MV-4-11 (cell line): ENCODE measurements at places on chromosomes 4 and X.

DNA sequence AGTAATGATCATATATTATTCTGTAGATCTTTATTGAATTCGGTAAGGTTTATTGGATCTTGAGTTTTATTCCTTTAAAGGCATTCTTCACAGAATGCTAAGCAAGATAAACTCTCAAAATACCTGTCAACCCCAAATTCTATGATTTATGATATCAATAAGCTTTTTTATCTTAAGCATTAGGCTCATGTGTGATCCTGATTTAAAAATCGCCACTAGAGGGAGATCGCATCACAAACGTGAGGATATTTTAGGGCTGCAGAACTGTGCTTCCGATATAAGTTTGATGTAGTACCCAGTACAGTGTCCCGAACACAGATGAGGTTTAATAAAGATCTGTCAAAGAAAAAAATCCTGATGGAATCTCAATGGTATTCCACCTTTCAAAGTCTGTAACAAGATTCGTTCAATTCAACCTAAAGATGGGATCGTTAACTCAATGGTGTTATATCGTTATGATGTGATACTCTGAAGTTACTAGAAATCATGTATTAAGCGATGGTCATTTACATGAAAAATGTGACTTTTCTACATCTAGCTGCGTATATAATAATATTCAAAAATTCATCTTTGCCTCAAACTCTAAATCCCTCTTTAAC is 169.0 kb downstream of the CORIN start:
- DNase-seq, result peak; percentile 49

GRCh38 chrX:150365051-150365989 is 2.2 kb downstream of the MAMLD1 start:
- DNase-seq, result no peak

DNA sequence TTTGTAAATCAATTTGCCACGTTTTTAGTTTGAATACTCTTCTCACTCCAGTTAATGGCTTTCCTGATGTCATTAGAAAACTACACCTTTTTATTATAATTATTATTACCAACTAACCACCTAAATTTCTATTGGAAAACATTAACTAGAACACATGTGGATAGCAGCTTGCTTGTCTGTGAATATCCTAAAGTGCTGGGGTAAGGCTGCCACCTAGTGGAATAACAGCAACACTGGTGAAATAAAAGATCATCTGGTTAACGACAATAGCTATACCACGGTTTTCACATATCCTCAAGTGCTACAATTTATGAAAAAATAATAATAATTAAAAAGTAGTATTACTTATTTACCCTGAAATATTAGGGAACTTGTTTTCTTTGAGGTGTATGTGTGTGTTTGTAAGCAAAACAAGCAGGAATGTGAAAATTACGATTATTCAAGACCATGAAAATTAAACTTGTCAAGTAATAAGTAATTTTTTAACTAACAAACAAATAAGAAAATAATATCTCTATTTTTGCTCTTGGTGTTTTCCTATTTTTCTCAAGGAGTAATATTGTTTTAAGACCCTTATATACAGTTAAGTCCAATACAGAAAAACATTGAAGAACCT is 130.1 kb upstream of the TECRL start:
- DNase-seq, result peak; percentile 39

DNA sequence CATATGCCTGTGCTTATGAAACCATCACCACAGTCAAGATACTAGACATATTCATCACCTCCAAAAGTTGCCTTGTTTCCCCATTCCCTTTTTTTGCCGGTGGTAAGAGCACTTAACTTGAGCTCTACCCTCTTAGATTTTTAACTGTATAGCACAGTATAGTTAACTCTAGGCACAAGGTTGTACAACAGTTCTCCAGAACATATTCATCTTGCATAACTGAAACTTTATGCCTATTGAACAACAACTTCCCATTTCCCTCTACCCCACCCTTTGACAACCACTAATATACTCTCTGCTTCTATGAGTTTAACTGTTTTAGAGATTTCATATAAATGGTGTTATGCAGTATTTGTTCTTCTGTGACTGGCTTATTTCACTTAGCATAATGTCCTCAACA is 119.3 kb downstream of the ASB9 start:
- peak; percentile 23 for DNase-seq

- DNase-seq, result no peak
Measured at GRCh38 chr4:128510850-128511249, 223.2 kb upstream of the PGRMC2 start.

DNA sequence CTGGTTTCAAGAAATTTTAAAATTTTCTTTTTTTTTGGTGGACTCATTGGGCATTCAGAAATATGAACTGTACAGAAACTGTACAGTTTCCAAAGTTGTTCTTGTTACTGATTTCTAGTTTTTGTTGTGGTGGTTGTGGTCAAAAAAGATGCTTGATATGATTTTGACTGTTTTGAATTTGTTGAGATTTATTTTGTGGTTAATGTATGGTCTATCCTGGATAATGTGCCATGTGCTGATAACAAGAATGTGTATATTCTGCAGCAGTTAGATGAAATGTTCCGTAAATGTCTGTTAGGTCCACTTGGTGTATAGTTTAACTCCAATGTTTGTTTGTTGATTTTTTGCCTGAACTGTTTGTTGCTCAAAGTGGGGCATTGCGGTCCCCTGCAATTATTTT is 127.6 kb upstream of the NUDT6 start:
- DNase-seq, result no peak

GRCh38 chrX:13868591-13868990 is 51.7 kb upstream of the GPM6B start:
- DNase-seq, result no peak

DNA sequence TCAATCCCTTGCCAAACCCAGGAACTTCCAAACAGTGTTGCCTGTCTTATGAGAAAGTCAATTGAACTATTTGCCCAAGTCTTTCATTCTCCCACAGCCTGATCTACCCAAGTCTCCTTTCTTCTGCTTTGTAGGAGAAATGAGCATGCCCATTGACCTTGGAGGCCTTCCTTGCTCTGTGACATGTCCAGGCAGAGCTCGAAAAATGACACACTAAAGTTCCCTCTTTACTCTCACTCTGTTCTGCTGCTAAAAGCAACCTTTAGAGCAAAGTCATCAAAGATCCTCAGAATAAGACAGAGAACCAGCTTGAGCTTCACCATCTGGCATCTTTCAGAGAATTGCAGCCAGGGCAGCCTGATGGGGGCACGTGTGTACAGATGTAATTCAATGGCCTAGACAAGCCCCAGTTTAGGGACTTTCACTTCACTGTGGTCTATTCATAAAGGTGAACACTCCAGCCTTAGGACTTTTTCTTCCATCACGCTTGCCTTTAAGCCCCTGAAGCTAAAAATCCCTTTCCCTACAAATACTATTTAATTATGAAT is 136.4 kb downstream of the AMELX start:
- DNase-seq, result peak; percentile 17

DNA sequence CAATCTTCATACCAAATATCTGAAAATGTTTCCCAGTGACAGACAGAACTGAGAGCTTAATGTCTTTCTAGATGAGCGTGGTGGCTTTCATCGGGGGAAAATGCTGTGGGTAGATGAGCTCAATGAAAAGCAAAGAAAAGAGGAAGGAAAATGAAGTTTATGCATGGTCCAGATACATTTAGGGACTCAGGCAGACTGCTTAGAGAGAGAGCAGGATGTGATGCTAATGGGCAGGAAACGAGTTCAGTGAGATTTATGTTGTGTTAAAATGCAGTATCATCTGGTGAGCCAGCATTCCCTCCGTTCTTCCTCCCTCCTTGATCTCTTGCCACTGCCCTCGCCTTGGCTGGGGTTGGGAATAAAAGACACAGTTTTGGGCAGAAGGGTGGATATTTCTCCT is 229.2 kb downstream of the GBA3 start:
- DNase-seq, result peak; percentile 49

DNA sequence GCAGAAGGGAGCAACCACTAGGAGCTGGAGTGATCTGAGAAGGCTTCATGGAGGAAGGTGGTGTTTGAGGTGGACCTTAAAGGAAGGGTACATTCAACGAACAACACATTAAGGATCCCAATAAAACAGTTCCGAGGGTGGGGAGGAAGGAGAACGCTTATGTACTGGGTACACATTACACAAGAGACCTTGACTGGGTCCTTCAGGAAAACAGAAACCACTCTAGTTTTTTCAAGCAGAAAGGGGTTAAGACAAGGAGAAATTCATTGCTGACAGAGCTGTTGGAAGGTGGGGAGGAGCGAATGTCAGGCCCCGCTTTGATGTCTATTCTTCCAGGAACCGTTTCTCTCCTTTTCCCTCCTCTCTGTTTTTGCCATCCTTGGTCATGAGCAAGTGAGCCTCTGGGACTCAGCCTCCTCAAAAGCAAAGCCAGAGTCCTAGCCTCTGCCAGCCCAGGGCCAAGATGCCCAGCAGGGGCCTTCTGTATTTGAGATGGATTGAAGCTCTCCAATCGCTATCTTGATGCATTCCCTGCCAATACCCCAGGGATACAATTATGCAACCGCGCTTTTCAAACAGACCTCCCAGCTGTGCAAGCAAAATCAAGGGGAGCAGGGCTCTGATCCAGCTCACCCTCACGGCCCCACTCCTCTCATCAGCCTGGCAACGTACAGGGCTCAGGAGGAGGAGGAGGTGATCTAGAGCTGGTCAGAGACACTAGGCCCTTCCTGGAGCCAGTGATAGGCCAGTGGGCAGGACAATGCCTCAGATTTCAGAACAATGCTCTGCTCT is 48.4 kb downstream of the ZBTB49 start:
- DNase-seq, result no peak

DNA sequence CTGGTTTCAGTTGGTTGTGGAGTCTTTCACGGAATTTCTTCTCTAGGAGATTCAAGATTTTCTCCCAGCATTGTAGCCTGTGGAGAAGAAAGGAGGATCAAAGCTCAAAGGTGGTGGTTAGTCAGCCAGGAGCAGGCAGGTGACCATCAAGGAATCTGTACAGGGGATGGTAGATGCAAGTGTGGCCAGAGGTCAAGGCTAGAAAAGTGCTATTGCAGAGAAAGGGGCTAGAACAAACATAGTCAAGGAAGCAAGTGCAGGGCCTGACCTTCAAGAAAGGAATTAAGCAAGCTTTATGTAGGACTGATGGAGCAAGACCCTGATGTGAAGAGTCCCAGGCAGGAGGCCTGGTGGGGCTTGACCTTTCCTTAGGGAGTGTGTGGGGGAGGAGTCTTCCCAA is 16.1 kb downstream of the HADH start:
- DNase-seq, result no peak

GRCh38 chrX:150063674-150064073 is 125.4 kb upstream of the EOLA2 start:
- peak; percentile 80 for DNase-seq

DNA sequence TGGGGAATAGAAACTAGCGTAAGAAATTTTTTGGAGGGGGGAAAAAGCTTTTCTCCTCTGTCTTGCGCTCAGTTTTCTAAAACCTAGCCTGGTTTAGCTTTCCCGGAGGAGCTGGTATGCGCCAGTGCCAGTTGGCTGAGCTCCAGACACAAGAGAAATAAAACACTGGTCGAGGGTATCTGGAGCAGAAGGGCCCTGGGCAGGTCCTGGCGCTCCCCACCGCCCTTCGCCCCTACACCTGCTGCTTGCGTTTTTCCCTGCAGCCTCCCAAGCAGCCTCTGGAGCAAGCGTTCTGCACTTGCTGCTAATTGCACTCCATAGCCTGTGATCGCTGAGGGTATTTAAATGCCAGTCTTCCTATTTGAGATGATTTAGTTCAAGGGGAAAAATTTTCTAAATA is 816 bp downstream of the EREG start:
- DNase-seq, result no peak

DNA sequence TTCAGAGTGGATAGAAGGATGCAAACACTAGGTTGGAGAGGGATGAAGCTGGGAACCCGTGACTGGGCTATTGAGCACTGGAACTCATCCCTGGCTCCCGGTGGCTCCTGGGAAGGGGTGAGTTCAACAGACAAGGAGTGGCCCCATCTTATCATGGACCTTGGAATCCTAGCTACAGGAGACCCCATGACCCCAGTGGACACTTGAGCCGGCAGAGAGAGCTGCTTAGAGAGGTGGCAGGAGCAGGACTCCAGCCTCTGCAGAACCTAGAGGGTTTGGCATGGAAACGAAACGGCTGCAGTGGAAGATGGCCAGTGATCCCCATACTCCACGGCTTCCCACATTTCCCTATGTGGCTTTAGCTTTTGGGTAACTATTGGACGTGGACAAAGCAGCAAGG is 205.8 kb upstream of the SPANXN1 start:
- DNase-seq, result no peak

- no peak for DNase-seq
Measured at GRCh38 chr4:68366600-68366999, 16.7 kb upstream of the YTHDC1 start.

DNA sequence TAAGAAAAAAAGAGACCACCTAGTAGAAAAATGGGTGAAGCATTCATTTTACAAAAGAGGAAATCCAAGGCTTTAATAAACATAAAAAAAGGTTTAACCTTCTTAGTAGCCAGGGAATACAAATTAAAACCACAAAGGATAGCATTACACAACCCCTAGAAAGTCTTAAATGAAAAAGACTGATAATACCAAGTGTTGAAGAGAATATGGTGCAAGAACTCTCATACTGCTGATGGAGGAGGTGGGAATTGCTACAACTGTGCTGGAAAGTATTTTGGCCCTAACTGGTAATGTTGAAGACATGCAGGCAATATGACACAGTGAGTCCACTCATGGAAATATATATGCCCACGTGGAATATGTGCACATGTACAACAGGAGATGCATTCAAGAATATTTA is 22.5 kb downstream of the ZNF41 start:
- peak; percentile 0 for DNase-seq

GRCh38 chr4:3422808-3423297 is 18.9 kb upstream of the HGFAC start:
- no peak for DNase-seq

DNA sequence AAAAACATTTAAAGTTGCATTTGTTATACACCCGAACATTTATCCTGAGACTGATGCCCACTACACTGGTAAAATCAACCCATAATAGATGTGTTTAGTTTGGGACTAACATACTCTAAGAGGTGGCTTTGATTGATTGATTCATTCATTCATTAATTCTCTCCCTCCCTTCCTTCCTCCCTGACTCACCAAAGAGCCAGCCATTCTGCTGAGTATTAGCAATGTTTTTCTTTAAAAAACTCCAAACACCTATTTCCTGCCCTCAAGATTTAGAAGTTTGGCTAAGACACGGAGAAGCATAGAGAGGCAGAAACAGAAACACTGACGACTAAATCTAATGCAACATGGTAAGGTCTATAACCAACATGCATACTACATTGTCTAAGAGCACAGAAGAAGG is 88.9 kb downstream of the RASL11B start:
- DNase-seq, result no peak

DNA sequence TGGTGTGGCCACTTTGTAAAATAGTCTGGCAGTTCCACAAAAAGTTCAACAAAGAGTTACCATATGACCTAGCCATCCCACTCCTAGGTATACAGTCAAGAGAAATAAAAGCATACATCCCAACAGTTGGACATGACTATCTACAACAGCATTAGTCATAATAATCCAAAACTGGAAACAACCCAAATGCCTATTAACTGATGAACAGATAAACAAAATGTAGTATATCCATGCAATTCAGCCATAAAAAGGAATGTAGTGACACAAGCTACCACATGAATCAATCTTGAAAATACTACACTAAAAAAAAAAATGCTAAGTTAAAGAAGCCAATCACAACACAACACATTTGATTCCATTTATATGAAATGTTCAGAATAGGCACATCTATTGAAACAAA is 16.1 kb downstream of the MED14 start:
- DNase-seq, result no peak
